Fibroblast of the aortic adventitia (primary cell): ENCODE measurements at places on chromosomes 7 and 10. TPM values are rescaled to one million over a fixed set of nuclear protein-coding genes. Genes with fewer than 3 reads are reported as not detected.

DNA sequence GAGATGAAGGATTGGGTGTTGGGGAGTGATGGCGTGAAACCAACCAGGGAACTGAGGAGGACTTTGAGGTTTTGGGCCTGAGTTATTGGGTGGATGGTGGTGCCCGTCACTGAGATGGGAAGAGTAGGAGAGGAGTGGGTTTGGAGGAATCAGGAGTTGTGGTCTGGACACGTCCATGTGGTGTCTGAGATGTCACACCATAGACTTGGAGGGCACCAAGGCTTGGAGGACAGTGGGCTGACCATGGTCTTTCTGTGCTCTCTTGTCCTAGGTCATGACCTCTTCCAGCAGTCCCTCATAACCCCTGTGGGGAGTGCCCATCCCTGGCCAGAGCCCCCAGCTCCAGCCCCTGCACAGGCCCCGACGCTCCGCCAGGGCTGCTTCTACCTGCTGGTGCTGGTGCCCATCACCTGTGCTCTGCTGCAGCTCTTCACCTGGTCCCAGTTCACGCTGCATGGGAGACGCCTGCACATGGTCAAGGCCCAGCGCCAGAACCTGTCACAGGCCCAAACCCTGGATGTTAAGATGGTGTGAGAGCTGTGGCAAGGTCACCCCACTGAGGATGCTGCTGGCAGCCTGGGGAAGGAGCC, 24.2 kb upstream of the C10orf95 start:
- DNase-seq = no peak

DNA sequence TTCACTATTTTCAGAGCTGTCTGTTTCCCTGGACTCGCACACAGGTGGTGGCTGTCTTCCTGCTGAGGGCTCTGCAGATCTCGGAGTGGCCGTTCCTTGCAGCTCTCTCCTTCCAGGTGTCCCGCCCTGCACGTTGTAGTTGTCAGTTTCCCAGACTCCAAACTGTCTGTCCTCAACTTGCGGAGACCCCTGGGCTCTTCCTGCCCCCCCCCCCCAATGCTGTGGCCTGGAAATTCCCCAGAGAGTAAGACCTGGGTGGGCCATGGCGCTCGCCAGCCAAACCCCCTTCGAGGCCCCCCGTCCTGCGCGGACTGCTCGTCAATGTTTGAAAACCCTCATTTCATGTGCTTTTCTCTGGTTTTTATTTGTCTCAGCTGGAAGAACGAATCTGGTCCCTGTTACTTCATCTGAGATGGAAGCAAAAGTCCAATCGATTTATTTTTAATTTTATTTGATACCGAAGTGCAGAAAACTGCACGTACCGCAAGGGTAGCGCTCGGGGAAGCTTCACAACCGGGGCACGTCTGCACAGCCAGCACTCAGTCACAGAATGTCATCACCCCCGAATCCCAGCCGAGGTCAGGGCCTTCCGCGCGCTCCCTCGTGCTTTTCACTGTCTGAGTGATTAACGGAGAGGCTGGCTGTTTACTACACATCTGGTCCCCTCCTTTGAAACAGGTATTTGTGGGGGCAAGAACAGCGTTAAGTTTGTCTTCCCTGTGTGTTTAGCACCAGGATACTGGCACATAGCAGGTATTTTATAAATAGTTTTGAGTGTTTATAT, 46.4 kb upstream of the NKX6-2 start:
- DNase-seq = no peak

DNA sequence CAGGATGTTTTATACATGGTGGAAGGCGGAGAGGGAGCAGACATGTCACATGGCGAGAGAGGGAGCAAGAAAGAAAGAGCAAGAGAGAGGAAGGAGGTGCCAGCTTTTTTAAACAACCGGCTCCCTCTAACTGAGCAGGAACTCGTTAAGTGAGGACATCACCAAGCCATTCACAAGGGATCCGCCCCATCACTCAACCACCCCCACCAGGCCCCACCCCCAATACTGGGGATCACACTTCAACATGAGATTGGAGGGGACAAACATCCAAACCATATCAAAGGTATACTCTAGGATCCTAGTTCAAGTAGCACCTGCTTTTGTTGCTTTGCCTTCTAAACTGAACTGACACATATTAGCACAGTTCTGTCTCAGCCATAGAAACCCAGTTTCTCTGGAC, 141.9 kb upstream of the KLF14 start:
- DNase-seq = no peak

DNA sequence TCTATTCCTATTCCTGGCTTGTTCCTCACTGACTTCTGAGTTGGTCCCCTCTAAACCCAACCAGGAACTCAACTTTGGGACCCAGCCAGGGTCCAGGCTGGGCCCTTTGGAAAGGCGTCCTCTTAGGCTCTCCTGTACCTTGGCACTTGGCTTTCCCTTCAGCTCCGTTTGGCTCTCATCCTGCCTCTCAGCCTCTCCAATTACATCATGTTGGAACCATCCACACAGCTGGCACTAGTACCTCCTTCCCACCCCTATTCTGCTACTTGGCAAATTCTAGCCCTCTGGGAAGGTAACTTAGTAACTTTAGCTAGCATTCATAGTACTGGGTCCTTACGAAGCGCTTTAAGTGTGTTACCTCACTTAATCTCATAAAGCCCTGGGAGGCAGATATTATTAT, 205.3 kb upstream of the HABP2 start:
- DNase-seq = peak; percentile 7

- DNase-seq = peak; percentile 67
Observed at GRCh38 chr7:13904689-13905088, 84.8 kb downstream of the ETV1 start.

DNA sequence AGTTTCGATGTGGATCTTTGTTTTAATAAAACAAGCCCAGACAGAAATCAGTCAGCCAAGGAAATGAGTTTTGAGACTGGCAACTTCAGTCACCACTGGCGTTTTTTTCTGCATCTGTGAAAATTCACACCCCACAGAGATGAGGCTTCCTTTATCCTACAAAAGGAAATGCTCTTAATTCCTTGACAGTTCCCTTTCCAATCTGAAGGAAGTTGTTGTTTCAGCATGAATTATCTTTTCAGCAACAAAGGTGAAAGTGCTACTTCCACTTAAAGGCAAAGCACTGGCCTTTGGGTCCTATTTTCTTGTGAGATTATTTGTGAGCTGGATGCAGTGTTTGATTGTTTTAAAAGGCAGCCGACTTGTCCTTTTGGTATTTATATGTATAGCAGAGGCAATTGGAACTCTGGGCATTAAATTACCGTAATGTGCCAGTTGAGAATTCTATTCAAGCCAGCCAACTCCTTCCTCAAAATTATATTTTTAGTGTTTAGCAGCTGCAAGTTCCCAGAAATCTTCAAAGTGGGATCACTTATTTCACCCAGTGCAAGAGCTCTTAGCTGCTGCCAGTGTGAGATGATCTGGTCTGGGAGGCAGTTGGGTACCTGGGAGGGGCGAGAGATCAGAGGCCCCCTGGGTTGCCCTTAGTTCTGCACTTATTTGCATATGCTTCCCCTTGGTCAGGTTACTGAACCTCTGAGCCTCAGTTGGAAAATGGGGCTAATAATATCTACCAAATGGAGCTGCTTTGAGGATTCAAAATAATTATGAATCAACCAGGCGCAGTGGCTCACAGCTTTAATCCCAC, 427.1 kb downstream of the GALNT17 start:
- no peak for DNase-seq

- DNase-seq = no peak
Observed at GRCh38 chr10:86252079-86252478, 114.5 kb downstream of the GRID1 start.

GRCh38 chr10:7708832-7709231, 5.7 kb downstream of the ITIH2 start:
- no peak for DNase-seq

GRCh38 chr7:137476937-137477336, 133.4 kb upstream of the PTN start:
- DNase-seq = no peak

VAX1 gene
- not detected in 2 replicates for total RNA-seq

MBL2 gene
- total RNA-seq = not detected in 2 replicates

SPAM1 gene
- total RNA-seq = not detected in 2 replicates

CAMK2B gene
- total RNA-seq = 6.4 TPM in 1 of 2 replicates, not detected in the other

C10orf105 gene
- under 0.01 TPM in 1 of 2 replicates, not detected in the other for total RNA-seq

ZCWPW1 gene
- 2.4 and 3.0 TPM in 2 replicates for total RNA-seq
